ENCODE measurements at places on chromosomes 12 and 14.
A peak's percentile ranks its signal among the peaks of the same experiment; 100 is the strongest.

- no peak for DNase-seq
Measured at GRCh38 chr12:52636592-52637258, 15.3 kb downstream of the KRT2 start.

DNA sequence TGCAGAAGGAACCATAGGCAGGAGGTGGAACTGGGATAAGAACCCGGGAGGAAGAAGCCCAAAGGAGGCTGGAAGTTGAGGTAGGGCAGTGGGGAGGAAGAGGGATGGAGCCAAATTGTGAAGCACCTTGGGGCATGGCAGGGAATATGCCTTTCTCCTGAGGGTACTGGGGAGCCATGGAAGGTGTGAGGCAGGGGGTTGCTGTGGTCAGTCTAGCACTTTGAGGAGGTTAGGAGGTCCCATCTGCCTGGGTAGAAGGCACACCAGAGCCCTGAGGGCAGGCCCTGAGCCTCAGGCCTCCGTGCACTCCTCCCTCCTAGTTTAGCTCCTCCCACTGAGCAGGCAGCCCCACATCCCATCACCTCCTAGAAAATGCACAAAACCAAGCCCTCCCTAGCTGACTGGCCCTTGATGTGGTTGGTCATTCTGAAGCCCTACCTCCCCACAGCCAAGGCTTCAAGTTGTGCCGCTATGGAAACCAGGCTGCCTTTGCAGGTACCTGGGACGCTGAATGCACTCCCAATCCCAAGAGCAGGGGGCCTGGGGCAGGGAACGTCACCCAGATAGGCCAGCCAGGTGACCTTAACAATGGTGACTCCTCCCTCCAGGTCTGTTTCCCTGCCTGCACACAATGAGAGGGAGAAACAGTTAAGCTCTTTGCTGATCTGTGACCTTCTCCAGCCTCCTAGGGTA is 15.1 kb downstream of the PHETA1 start:
- no peak for DNase-seq

DNA sequence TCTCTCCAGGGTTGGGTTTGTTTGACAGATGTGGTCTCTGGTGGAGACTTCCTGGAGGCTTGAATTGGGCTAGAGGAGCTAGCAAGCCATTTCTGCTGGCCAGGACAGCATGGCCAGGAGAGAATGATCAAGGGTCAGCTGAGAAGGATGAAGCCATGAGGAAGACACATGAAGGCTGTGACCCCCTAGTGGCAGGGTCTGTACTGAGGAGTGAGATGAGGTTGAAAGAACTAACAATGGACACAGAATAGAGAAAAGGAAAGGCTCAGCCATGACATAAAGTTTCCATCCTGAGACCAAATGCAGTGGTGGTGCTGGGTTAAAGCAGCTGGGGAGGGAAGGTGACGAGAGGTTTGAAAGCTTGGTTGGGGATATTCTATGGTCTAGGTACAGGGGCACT is 89.9 kb downstream of the NT5DC3 start:
- no peak for DNase-seq

- DNase-seq = no peak
Measured at GRCh38 chr12:82942991-82943401, 256.3 kb downstream of the TMTC2 start.

- peak; percentile 59 for DNase-seq
Measured at GRCh38 chr14:103518422-103519042, 4.1 kb downstream of the CKB start.

DNA sequence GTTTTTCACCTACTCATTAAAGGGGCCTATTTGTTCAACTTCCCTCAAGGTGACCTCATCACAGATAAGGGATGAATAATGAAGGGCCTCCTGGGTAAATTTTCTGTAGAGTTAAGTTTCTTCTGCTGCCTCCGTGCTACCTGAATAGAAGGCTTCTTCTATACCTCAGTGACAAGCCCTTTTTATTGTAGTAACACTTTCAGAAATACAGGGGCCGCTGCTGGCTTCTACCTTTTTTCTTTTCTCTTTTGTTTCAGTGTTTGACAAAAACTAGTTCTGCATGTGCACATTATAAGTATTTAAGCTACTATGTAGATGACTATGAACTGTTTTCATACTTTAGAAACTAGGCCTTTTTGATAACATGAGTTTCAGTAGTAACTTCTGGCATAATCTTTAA is 207.0 kb downstream of the NAV3 start:
- no peak for DNase-seq

- no peak for DNase-seq
Measured at GRCh38 chr14:61673305-61673704, 22.0 kb upstream of the HIF1A start.

Data from stimulated activated CD4-positive, alpha-beta T cell treated with anti-CD3 and anti-CD28 coated beads, TNF-alpha, amount 100 ng/mL, for 48 hours (primary cell).